ENCODE measurements at places on chromosomes 2 and 18.

DNA sequence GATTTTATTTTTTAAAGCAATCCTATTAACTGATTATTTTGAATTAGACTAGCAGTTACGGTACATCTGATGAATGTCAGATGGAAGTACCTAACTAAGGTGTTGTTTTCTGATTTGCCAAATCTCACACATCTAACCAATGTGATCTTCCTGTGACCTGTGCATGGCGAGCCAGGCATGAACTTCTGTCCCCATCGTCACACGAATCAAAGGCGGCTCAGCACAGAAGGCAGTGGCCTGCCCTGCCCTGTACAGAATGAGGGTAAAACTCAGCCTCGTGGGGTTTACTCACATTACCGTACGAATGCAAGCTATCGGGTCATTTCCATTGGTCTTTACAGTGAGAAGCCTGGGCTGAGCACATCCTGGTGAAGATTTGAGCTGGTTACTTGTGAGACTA is 87.3 kb downstream of the WDSUB1 start:
- no peak for DNase-seq

GRCh38 chr18:3647636-3648035 is 197.7 kb downstream of the TGIF1 start:
- DNase-seq = no peak

DNA sequence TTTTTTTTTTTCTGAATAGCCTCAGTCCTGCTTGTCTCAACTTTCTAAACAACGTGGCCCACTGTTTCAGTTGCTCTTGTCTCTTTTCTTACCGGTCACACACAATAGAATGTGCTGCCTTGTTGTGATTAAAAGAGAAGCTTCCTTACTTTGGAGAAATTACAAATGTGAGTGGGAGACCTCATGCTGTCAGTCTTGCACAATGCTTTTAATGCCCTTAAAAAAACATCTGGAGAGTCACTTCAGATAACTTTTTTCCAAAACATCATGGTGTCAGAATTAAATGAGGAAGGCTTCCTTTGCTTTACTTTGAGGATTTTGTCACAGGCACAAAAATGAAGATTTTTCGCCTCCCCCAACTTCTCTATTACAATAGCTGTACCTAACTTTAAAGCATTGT is 37.7 kb downstream of the LHCGR start:
- no peak for DNase-seq

GRCh38 chr18:77969972-77970371 is 720.3 kb downstream of the GALR1 start:
- no peak for DNase-seq

DNA sequence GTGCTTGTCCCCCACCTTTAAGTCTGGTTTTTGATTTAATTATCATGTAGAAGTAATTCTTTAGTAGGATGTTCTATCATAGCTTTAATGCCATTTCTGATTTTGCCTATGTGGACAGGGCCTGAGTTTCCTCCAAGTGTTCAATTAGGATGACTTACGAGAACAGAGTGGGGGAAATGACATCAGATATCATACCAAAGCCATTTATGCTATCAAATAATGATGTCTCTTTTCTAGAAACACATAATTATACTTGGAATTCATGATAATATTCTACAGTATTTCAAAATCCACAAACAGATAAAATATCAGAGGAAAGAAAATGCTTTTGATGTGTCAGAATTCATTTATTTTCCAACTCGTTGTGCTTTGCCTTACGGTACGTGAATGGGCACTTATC is 165.9 kb upstream of the SPRED2 start:
- DNase-seq = no peak

DNA sequence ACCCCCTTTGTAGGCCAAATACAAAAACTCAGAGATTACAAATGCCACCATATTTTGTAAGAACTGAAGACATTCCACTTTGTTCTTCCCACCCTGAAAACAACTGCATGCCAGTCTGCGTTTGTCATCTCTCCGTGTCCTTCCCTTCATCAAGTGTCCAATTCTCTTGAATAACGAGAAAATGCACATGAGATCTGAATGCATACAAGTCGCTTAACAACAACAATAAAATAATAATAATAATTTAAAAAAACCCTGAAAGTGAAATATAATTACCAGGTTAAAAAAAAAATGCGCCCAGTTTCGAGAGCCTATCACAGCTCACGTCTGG is 2.0 kb upstream of the SETBP1 start:
- no peak for DNase-seq

DNA sequence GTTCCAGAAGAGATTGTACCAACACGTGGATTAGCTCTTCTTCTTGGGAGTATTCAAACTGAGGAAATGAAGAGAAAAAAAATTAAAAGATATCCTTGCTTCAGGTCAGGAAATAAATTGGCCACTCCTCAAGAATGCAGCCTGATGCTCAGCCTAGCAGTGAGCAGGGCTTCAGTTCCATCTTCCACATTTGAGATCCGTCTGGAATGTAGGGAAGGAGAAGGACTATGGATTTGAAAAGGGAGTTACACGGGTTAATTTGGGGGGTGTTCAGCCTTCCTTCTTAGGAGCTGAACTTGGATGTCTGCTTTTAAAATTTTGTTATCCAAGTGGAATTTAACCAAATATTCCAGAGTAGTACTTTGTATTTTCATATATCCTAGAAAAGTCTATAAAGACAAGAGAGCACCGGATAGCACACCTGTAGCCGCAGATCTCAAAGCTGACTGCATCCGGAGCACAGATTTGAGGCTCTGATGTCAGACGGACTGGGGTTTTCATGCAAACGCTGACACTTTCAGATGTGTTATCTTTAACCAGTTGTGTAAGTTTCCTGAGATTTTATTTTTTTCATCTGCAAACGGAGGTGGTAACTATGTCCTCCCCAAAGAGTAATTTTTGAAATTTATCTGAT is 99.3 kb downstream of the COPS8 start:
- no peak for DNase-seq

- DNase-seq = no peak
Measured at GRCh38 chr2:107556038-107556627, 270.6 kb upstream of the RGPD4 start.

DNA sequence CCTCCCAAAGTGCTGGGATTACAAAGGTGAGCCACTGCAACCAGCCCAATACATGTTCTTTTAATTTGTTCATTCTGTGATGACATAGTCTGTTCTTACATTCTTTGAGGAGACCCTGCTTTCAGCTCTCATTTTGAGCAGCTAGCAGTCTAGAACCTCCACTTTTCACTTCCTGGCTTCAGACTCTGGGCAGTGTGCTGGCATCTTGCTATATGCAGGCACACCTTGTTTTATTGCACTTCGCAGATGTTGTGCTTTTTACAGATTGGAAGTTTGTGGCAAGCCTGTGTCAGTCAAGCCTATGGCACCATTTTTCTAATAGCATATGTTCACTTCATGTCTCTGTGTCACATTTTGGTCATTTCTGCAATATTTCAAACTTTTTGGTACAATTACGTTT is 72.4 kb downstream of the PRKCE start:
- no peak for DNase-seq

DNA sequence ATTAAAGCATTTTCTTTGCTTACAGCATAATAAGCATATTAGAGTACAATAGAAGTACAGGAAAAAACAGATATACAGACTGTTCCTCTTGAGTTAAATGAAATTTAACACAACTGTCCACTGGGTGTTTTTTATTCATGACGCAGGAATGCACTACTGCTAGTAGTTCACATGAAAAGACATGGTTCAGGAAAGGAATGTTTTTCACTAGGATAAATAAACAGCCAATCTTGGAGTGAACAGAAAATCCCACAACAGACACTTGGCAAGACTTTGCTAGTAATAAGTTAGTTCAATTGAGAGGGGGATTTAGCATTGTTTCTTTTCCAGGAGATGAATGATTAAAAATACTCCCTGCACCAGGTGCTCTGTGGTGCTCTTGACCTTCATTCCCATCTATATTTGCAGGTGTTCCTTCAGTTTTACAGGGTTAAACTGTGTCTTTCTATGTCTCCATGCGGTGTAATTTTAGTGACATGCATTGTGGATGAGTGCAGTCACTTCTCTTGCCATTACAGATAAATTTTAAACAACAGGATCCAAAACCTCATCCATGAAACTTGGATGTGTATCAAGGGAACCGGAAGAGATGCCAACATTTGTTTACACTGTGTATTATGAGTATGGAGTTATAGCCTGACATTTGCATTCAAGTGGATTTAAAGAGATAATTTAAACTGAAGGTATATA is 796.6 kb downstream of the DSC3 start:
- no peak for DNase-seq

- no peak for DNase-seq
Measured at GRCh38 chr2:133865141-133865540, 296.9 kb upstream of the NCKAP5 start.

DNA sequence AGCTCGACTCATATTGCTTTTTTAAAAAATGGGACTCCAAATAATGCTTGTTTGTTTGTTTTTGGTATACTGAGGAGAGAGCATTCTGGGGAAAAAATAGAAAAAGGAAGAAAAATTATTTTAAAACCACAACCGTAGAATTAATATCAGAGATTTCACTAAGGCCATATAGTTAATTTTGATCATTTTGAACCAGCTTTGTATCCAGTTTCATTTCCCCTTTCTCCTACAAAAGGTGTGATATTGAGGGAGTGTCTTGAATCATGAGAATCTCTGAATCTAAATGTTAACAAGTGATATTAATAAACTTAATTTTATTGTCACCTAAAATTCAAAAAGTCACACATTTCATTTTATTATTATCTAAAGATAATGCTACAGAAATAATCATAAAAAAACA is 198.5 kb upstream of the GALNT5 start:
- DNase-seq = no peak

- no peak for DNase-seq
Measured at GRCh38 chr18:40215979-40216378, 1739.1 kb upstream of the PIK3C3 start.

All from hepatic stellate cell (primary cell).